HEK293T (cell line): ENCODE measurements at places on chromosomes 16 and 17.

DNA sequence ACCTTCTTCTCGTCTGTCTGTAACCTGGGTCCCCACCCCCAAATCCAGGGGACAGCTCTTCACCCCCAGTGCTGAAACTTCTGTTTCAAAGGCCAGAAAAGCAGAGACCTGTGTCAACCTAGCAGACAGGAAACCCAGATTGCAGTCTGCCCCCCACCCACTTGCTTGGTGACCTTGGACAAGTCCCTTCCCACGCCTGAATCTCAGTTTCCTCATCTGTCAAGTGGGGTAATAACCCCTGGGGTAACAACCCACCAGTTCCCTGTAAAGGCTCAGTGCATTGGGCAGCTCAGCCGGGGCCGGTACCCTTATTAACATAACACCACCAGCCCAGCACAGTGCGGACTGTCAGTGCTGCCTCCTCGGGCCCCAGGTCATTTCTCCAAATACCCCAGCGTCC, 1.3 kb downstream of the STX1B start:
- DNase-seq: no peak

DNA sequence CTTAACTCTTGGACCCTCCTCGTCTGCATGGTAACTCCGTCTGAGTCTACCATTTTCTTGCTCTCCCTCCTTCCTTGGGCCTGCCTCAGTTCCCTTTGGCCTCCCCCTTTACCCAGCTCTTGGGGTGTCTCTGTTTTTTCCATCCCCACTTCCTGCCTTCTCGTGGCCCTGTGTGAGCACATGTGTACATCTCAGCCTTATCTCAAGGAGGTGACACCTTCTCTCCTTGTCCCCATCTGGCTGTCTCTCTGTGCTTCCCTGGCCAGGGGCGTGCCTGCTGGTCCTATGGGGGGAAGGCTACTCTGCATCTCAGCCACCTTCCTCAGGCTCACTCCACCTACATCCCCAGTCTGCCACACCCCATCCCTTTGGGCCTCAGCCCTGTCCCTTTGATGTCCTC, 6.6 kb downstream of the CTF1 start:
- DNase-seq: no peak

GRCh38 chr16:6918646-6919045, 414.0 kb upstream of the RBFOX1 start:
- no peak for DNase-seq

DNA sequence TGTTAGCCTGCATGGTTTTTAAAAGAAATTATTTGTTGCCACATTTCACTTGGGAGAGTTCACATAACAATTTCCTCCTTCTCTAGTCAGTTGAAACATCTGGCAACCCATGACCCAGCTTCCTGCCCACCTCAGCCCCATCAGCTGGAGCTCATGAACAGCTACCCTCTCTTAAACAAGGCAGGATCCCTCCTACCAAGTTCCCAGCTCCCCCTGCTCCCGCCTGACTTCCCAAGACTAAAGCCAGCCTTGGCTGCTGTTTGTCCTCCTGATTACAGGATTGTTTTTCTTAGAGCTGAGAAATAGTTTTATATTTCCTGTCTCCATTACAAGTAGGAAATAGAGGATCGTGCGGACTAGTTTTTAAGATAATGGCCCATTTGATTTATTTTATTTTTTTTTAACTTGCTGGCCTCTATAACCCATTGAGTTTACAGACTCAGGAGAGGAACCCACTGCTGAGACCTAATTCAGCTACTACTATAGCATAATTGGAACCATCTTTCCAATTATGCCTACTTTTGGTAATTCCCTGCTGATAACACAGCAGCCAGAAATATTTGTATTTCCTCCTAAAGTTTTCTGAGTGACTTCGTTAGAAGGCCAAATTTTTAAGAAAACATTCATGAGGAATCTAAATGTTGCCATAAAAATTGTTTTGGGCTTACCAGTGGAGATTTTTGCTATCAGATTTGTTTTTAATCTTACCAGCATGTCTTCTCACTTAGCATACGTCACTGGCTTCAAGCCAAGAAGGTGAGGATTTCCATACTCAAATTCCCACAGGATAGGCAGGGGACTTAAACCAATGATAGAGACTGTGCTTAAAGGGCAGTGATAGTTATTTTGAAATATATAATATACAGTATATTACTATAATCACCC, 90.0 kb downstream of the ELAC2 start:
- DNase-seq: no peak

- no peak for DNase-seq
Observed at GRCh38 chr16:10964891-10965326, 20.5 kb downstream of the CLEC16A start.

GRCh38 chr17:16419074-16419928, 3.9 kb downstream of the TRPV2 start:
- peak; percentile 52 for DNase-seq

GRCh38 chr17:32486701-32487472, at the start of gene CDK5R1:
TSS of gene CDK5R1 (plus strand) at chr17:32486993. CDS start at chr17:32487621, 628 bp downstream.
- DNase-seq: peak; percentile 72

DNA sequence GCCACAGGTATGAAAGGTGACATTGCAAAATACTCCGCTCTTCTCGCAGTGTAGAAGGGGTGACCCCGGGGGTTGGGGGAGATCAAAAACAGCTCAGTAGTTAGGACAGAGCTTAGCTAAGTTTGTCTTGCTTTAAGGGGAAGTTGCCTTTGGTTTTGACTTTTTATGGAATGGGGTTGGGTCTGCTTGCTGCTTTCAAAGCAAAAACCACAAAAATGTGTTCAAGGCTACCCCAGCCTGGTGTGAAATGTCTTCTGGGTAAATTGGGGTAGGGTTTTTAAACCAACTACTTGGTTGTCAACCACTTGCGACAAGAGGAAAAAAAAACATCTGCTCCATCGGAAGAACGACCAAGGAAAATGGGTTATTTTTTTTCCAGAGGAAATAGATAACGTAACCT, 6.2 kb downstream of the FUS start:
- no peak for DNase-seq

- DNase-seq: no peak
Observed at GRCh38 chr16:54805648-54806047, 125.0 kb upstream of the IRX5 start.

GRCh38 chr16:11619327-11619851, 32.7 kb upstream of the LITAF start:
- DNase-seq: no peak

- DNase-seq: no peak
Observed at GRCh38 chr16:51532551-51532950, 381.5 kb upstream of the SALL1 start.

GRCh38 chr16:785563-786535, 2.3 kb downstream of the RPUSD1 start:
- peak; percentile 68 for DNase-seq

DNA sequence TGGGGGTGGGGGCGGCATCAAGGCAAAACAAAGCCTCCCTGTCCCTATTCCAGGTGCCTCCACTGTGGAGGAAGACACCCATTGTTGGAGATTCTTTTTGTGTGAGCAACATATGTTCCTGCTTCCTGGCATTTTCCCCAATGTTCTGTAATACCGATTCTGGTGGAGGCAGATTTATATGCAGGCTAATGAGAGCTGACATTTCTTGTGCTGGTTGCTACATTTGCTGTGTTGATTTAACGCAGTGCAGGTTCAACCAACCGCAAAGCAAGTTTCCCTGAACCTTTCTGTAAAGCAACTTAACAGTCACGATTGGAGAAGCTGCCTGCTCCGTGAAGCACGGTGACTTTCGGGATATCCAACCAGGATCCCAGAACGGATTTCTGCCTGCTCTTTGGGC, 260.5 kb downstream of the CBLN1 start:
- no peak for DNase-seq

DNA sequence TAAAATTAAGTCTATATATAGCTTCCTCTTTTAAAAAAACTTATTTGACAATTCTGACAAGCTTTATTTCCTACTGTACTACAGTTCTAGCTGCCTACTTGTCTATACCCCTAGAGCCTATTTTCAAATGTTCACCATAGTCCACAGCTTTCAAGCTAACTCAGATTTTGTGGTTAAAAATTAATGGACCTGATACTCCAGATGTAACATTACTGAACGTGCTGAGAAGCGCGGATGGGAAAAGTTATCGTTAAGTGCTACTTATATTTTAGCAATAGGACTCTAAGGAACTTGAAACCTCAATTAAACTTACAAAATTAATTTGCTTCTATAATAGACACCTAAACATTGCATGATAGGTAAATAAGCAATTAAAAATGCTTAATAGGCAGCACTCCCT, 31.2 kb downstream of the GNA13 start:
- no peak for DNase-seq

DNA sequence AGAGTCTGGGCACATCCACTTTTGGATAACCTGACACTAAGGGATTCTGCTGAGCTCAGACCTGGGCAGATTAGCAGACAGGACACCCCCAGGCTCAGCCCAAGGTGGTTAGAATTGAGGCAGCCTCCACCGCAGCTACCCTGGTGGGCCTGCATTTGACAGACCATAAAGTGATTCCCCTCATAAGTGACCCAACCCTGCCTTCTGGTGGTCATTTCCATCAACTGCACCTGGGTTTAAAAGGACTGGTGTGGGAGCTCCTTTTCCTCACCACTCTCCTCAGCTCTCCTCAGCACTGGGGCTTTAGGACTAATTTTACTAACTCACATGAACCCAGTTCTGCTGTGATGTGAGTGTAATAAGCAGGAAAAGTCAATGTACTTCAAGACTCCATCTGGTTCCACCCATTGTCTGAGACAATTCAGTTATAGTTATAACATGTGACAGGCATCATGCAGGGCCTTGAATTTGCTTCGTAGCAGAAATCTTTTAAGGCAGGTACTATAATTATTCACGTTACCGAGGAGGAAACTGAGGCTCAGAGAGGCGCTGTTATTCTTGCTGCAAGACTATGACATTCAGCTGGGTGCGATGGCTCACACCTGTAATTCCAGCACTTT, 42.5 kb downstream of the MYH3 start:
- DNase-seq: peak; percentile 63

DNA sequence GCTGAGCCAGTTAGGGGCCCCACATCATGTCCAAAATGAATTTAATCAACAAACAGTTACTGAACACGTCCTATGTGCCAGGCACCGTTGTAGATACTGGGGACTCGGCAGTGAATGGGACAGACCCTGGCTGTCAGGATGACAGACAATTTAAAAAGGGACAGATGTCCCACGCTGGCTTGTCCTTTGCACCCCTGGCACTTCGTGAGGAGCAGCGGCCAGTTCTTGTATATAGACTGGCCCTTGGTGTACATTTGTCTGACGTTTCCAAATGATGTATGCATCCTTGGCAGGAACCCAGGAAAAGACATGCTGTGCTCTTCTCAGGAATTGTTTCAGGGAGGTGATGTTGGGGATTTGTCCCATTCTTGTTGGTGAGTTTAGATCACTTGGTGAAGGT, 21.1 kb downstream of the IL4R start:
- DNase-seq: no peak

DNA sequence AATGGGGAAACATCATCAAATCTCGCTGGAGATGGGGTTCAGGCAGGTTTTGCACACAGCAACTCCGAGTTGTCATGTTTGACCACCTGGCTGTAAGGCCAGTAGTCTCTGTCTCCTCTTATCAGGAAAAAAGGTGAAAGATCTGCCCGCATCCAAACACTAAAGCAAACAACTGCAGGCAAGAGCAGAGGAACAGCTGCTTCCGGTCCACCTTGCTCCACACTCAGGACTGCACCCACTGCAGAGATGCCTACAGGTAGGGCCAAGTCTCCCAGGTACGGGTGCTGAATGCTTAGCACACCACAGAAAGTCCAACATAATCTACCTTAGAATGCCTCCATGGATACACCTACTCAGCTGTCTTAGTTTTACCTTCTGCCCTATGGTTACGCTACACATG, 7.3 kb downstream of the TEX2 start:
- DNase-seq: no peak
